Sciatic nerve (tissue), 2 donors: ENCODE measurements at places on chromosomes 5 and 9.

DNA sequence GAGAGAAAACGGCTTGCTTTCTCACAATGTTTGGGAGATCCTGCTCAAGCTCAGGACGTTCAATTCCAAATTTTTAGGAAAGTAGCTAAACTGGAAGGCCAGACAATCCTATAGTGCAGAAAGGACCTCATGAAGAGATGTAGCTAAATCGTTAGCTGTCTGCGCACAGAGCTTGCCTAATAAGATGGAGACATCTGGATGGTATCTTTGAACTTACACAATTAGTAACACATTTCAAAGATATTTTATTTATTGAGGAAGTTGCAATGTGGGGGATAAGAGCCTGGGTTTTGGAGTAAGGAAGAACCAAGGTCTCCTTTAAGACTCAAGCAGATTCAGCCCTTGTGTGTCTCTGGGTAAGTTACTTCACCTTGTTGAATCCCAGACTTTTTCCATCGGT lies 28.6 kb upstream of the RAB14 start:
- no peak for DNase-seq

- DNase-seq: no peak
Observed at GRCh38 chr5:139925216-139925562, 117.9 kb downstream of the NRG2 start.

GRCh38 chr5:145465474-145466263 lies 369.5 kb downstream of the PRELID2 start:
- DNase-seq: no peak

DNA sequence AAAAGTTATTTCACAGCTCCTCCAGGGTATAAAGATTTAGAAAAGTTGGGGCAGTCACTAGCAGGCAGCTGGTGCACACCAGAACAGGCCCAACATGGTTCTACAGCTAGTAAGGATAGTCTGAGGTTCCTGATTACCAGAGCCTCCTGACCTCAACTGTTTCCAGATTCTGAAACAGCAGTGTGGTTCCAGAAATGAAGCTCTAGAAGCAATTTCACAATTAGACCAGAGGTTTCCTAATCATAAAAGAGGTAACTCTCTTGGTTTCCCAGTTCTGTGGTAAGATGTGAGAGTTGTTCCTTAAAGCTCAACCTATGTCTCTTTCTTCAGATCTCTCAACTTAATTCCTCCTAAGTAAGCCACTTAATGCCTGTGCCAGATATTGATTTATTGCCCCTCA lies 11.9 kb downstream of the AGTPBP1 start:
- no peak for DNase-seq

- peak; percentile 18 for DNase-seq
Observed at GRCh38 chr9:138082918-138083636, 205.5 kb downstream of the CACNA1B start.

GRCh38 chr5:120644516-120644915 lies 180.4 kb downstream of the PRR16 start:
- no peak for DNase-seq

DNA sequence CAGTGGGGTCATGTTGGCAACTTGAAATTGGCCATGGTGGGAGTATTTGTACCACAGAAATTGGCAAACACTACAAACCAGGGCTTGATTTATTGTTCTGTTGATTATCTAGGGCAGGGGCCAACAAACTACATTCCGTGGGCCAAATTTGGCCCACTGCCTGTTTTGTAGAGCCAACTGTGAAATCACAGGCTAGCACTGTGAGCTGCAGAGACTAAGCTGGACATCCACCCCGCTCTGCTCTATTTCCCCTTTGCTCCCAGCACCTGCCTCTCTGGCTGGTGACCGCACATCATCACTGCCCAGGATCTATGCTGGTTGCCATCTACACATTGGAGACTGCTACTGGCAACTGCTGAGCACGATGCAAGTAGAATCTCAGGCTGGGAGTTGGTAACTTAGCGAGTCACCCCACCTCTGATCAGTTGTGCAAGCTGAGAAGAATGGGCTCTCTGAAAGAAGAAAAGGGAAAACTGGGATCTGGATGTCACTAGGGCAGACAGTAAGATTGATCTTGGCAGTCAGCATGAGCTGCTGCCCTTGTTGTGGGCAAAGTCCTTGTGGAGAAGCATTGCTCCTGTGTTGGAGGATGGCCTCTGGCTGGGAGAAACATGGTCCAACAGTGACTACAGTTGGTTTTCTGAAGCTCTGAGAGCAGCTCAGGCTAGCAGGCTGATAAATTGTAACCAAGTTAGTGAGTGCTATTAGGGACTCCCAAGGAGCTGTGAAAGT lies 144.7 kb upstream of the RAD23B start:
- DNase-seq: no peak

- no peak for DNase-seq
Observed at GRCh38 chr5:39053189-39053588, 21.0 kb downstream of the RICTOR start.

DNA sequence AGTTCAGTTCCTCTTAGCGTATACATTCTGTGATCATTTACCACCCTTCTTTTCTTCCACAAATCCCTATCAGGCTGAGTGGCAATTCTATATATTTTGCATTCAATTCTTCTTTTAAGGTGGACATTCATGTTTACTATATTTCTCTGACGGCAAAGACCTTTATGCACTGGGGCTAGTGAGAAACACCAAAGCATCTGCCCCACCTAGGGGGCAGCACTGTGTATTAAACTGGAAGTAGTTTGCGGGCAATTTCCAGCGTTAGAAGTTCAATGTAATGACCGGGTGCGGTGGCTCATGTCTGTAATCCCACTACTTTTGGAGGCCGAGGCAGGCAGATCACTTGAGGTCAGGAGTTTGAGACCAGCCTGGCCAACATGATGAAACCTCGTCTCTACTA lies 27.9 kb upstream of the FBXL7 start:
- no peak for DNase-seq

DNA sequence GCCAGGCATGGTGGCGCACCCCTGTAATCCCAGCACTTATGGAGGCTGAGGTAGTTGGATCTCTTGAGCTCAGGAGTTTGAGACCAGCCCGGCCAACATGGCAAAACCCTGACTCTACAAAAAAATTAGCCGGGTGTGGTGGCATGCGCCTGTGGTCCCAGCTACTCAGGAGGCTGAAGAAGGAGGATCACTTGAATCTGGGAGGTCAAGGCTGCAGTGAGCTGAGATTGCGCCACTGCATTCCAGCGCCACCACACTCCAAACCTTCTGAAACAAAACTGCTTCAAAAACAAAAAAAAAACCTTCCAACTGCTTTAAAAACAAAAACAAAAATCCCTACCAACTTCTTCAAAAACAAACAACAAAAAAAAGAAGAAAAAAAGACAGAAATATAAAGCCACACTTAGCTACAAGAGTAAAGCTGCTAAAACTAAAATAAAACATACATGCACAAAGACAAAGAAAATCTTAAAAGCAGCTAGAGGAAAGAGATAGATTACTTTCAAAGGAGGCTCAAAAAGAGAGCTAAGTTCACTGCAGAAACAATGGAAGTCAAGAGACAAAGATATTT lies 11.4 kb downstream of the DCAF10 start:
- no peak for DNase-seq

- DNase-seq: no peak
Observed at GRCh38 chr9:114025196-114025753, 52.8 kb downstream of the AMBP start.

DNA sequence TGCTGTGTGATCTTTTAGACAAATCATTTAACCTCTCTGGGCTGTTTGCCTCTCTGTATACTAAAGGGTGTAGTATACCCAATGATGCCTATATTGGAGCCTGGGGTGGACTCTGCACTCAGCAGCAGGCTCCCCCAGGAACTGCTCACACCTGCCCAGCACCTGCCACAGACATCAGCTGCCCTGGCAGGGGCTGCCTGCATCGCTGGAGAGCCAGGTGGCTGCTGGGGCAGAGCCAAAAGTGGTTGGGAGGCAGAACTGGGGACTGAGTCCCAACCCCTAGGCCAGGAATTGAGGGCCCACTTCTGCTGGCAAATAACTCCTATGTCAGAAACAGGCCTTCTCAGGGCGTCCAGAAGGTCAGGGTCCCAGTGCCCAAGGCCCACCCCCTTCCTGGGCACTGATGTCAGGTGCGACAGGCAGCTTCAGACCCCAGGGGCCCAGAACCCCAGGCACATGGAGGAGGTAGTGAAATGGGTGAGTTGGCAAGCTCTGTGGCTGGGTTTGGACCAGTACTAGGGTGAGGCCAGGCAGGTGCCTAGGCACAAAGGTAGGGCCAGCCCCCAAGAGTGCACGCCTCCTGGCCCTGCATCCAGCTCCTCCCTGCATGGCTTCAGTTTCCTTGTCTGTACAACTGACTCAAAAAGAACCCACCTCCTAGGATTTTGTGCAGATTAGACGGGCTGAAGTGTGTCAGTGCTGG lies 5.8 kb downstream of the UNC5A start:
- DNase-seq: no peak

DNA sequence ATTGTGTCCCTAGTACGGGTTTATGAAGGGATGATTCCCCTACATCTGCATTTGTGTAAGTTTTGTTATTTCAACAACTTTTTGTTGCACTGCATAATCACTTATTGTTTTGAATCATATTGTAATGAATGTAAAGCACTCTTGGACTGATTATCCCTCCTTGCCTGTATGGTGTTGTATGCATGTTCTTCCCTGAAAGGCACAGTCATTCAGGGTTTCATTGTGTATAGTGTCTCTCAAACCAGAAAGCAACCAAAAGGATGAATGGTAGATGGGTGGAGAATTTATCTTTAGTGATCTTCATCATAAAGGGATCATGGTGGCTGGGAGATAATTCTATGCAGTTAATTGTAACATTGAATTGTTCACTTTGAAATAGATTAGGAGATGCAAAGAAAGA lies 247.3 kb downstream of the BRINP1 start:
- no peak for DNase-seq

DNA sequence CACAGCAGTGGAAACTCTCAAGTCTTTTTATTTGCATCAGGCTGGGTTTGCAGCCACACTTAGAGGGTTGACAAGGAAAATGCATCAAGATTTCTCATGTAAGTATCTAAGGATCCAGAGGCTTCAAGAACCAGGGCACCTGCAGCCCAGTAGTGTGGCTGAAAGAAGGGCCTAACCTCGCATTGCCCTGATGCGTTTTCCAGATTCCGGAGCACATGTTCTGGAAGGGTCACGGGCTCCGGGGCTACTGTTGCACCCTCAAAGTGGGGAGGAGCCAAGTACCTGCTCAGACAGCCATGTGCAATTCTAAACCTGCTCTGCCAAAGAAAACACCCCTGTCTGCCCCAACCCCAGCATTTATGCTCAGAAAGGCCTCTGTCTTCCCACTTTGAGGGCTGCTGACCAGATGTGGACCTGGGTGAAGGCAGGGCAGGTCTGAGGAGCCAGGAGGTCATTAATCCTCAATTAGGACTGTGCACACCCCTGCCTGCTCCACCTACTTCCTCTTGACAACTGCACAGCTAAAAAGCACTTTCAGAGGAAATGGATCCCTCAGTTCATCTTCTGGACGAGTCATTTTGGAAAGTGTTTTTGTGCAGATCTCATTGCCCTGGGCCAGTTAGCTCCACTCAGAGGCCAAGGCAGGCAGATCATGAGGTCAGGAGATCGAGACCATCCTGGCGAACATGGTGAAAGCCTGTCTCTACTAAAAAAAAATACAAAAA lies 110.7 kb downstream of the SAXO1 start:
- DNase-seq: no peak

DNA sequence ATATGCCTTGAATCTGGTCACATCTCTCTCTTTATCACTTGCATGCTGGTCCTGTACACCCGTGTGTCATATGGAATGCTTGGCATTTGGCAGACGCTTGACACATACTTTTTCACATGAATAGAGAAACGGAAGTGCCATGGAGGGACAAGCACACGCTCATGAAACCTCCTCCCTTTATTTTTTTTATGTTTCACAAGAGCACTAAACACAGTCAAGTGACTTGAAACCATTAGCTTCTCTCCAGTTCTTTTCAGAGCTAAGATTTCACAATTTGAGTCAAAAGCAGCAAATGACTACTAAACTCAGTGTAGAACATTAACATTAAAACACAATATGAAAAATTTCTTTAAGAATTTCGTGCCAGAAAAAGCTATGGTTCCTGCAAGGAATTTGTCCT lies 151.1 kb downstream of the DOCK2 start:
- DNase-seq: no peak

GRCh38 chr5:96790961-96791504 lies 16.7 kb downstream of the ERAP1 start:
- no peak for DNase-seq

DNA sequence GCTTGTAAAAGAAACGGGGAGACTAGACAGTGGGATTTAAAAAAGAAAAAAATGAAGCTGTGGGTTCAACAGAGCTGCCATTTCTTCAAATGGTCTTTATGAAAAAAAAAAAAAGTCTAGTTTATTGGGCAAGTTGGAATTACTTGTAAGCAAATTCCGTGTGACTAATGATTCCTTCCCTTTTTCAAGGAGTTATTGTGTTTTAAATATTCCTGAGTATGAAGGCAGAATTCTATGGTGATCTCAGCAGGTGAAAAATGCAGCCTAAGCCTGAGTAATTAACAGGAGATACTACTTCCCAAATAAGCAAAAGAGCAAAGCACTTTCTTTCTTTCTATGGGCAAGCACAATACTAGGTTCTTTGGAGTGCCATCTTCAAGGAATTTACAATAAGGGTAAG lies 481.9 kb downstream of the ZNF608 start:
- DNase-seq: no peak

DNA sequence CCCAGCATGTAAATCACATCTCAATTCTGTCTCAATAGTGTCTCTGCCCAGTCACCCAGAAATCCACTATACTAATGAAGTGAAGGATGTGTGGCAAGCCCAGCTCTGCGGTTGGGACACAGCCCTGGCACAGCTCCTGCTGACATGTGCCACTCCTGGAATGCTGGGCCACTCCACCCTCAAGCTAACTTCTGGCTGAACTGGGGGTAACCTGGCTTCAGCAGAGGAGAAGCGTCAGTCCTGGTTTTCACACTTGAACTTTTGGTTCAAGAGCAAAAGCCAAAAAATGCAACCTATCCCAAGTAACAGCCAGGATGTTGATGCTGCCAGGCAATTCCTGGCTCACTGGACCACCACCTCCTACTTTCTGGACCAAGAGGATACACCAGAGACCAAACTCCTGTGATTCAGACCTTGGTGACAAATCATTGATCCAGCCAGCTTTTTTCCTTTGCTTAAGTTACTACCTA lies 86.4 kb downstream of the ARRDC3 start:
- DNase-seq: peak; percentile 73

DNA sequence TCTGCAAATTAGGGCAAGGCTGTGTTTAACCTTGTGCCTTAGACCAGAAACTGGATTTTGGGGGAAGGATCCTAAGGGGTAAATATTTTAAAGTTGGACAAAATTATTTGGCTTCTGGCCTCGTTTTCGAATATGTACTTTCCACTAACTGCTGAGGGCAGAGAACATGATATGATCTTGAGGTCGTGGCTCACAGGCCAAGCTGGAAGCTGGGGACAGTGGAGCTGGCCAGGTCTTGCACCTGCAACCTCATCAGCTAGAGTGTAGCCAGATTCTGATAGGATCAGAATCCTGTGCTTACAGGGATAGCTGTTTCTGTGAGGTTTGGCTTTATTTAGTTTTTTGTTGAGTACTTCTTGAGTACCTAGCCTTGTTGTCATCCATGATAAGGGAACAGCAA lies 24.9 kb downstream of the MAN2A1 start:
- DNase-seq: no peak
